Small intestine (tissue), 16 donors: ENCODE measurements at places on chromosomes 3 and 15.

DNA sequence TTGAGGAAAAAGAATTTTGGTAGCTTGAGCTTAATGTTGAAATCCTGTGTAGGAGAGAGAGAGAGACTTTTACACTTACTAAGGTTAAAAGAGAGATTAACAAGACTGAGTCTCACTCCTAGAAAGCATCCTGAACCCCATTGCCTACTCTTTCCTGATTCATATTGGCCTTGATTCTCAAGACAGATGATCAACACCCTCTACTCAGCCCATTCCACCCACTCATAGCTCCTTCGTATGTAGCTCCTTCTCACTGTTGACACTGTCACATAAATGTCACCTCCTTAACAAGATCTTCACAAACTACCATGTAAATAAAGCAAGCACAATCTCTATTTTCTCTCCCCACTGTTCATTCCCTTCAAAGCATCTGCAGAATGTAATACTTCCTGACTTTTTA lies 574.6 kb upstream of the LMCD1 start:
- no peak for DNase-seq

DNA sequence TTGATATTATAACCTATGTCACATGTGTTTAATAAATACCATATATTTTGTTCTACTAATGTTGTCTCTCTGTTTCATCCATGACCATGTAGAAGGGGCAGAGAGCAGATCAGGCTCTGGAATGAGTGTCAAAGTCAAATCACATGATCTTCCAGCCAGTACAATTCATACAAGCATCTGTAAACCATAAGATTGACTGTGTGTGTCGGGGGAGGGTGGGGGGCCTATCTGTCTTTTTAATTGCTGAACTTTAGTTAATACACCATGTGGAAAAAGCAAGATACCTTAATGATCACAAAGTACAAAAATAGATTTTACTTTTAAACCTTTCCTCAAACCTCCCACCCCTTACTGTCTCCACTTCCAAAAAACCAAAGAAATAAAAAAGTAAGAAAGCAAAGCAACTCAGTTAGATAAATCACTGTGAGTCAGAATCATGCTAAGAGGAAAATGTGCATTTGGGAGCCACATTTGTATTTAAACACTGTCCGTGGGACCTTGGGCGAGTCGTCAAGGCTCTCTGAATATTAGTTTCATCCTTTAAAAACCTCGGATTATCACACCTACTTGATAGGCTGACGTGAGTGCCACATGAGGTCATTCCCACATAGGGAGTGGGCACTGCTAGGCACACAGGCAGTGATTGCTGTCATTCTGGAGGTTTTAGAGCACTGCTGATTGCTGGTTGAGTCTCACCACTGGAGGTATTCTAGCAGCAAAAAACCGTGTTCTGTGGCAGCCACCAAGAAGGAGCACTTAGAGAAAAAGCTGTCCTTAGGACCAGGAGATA lies 21.0 kb upstream of the POLR2M start:
- peak; percentile 59 for DNase-seq

DNA sequence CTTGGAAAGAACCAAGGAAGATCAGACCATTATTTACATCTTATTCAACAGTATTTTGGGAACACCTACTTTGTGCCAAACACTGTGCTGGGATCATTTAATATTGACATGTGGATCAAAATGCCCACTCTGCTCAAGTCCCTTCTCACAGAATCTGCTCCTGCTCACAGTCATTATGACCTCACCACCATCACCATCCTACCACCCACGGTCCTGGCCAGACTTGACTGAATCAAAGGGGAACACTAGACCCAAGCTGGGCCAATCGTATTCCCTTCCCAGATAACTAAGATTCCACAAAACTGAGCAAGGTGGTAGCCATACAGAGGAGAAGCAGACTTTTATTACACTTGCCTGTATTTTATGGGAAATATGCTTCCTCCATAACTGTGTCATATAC lies 3.4 kb upstream of the CEP152 start:
- DNase-seq, result no peak

DNA sequence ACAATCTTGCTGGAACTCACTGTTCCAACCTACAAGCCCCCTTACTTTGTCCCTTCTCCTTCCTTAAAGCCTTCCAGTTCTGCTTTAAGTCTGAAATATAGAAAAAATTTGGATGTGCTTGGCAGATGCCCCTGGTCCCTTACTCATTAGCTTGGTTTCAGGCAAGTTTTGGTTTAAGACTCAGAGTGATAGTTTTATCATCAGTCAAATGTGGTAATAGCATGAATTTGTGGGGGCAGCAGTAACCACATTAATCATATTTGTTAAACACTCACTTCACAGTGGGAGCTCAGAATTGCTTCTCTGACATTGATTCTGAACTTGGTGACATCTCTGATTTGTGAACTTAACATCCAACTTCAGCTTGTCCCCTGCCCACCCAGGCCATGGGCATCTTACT lies 58.3 kb upstream of the ALDH1A3 start:
- DNase-seq, result no peak

GRCh38 chr3:46681387-46681786 lies 12.1 kb downstream of the ALS2CL start:
- no peak for DNase-seq

DNA sequence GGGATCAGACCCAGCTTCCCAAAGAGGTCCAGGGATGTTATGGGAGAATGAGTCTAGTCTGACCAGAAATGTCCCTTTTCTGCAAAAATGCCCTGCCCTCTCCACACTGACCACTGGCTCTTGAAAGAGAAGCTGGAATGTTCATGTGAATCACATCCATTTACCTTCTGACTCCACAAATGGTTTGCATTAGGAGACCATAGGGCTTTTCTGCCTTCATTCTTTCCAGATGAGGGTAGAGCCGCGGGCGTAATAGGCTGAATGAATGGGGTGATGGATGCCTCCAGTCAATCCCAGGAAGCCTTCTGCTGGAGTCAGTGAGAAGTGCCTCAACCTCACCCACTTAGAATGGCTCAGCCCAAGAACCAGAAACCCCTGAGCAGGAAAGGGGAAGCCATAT lies 47.2 kb upstream of the IREB2 start:
- no peak for DNase-seq

- DNase-seq, result no peak
These were observed 1565.5 kb upstream of the CADM2 start for GRCh38 chr3:83393276-83393675.

DNA sequence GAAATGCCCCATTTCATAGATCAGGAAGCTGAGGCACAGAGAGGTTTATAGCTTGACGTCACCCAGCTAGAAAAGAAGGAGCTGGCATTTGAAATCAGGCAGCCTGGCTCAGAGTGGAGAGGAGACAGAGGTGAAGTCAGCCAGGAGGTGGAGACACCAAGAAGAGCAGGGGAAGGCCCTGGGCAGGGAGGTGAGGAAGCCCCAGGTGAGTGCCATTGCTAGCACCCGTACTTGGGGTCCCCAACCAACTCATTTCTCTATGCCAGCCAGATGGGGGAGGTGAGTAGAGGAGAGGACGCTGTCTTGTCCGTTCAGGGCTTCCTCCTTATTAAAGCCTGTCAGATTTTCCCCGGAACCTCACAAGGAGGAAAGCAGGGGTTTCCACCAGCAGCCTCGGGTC lies 149.6 kb upstream of the TLE3 start:
- DNase-seq, result no peak
